ENCODE measurements at places on chromosomes 4 and X. TPM values are rescaled to one million over a fixed set of nuclear protein-coding genes. Genes with fewer than 3 reads are reported as not detected.

- DNase-seq, result no peak
These were observed 58.0 kb downstream of the SPCS3 start for GRCh38 chr4:176377780-176378179.

The ARMCX4 gene
- 1.6 TPM for total RNA-seq

The ART3 gene
- not detected for total RNA-seq

GRCh38 chr4:86330961-86331742 is 28.7 kb downstream of the MAPK10 start:
- DNase-seq, result no peak

GRCh38 chrX:119570351-119570835 is 4.0 kb upstream of the UBE2A start:
- no peak for DNase-seq

The PNMA6E gene
- not detected for total RNA-seq

- peak; percentile 94 for DNase-seq
These were observed 54.8 kb downstream of the C4orf51 start for GRCh38 chr4:145734576-145735346.

DNA sequence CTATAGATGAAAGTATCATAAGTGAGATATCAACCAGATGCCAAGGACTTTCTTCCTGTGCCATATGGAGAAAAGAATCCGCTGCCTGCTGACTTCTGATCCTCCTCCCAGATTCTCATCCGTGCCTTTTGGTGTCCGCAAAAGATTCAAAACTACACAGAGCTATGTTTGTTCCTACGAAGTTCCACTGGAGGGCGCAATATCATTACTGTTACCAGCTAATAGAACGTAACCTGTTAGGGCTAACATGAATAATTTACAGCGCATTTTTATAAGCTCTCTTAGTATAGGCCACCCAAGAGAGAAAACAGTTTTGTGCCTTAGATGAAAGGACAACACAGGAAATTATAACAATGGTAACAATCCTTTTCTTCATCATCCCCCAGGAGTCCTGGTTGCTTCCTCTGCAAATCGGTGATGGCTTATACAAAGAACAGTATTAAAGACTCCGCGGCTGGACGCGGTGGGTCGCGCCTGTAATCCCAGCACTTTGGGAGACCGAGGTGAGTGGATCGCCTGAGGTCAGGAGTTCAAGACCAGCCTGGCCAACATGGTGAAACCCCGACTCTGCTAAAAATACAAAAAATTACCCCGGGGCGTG is 22.8 kb upstream of the CENPVL3 start:
- DNase-seq, result peak; percentile 0

- no peak for DNase-seq
These were observed 79.3 kb downstream of the FAM114A1 start for GRCh38 chr4:38946919-38947318.

DNA sequence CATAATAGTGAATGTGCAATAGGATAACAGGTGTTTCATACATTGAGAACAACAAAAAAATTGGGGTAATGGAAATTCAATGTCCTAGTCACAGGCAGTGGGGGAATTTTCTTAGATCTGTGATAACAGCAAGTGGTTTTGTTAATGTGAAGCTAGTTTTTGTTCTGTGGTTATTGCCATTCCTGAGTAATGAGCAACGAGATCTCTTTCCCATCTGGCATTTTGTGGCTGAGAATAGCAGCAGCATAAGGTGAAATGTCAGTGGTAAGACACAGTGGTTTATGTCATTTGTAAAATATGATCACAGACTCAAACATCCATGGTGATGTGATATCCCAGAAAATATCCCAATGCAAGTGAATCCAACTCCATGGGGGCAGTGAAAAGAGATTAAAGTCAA is 497.5 kb downstream of the KCNIP4 start:
- peak; percentile 85 for DNase-seq

The SLC10A4 gene
- not detected for total RNA-seq

DNA sequence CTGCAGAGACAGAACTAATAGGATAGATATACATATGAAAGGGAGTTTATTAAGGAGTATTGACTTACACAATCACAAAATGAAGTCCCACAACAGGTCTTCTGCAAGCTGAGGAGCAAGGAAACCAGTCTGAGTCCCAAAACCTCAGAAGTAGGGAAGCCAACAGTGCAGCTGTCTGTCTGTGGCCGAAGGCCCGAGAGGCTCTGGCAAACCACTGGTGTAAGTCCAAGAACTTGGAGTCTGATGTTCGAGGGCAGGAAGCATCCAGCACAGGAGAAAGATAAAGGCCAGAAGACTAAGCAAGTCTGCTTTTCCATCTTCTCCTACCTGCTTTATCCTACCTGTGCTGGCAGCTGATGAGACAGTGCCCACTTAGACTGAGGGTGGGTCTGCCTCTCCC is 89.6 kb downstream of the MXRA5 start:
- DNase-seq, result no peak

The DKK2 gene
- 0.40 TPM for total RNA-seq

The TMEM31 gene
- not detected for total RNA-seq

DNA sequence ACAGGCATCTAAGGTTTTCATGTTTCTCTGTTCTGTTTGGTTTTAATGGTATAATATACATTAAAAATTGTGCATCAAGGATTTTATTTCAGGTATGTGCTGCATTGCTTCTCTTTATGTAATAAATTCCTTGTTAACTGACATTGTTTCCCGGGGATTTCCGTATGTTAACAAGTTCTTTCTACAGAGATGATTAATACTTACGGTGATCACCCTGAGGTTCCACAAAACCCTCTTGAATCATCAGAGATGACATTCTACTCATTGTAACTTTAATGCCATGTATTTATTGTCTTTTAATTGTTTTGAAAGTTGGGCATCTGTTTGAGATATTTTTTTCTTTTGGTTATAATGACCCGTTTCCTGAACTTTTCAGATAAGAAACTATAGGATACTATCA is 37.5 kb downstream of the ARHGAP10 start:
- DNase-seq, result no peak
